ENCODE measurements at places on chromosomes 4 and X.

DNA sequence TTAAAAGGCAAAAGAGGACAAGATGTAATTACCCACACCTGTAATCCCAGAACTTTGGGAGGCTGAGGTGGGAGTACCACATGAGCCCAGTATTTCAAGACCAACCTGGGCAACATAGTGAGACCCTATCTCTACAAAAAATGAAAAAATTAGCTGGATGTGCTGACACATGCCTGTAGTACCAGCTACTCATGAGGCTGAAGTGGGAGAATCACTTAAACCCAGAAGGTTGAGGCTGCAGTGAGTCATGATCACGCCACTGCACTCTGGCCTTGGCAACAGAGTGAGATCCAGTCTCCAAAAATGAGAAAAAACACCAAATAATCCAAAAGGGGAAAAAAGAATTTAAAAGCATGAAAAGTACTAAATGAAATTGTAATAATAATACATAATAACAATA lies 30.8 kb downstream of the NR0B1 start:
- DNase-seq, result no peak

GRCh38 chrX:78545233-78545632 lies 113.9 kb downstream of the RTL3 start:
- no peak for DNase-seq

- DNase-seq, result no peak
These were observed 15.5 kb upstream of the GPM6A start for GRCh38 chr4:175827516-175827915.

- no peak for DNase-seq
These were observed at the start of gene FAM133A for GRCh38 chrX:93673869-93674271. Gene FAM133A, plus strand, starts transcription at chrX:93674206. Its CDS starts 35,214 bp downstream, at chrX:93709420.

DNA sequence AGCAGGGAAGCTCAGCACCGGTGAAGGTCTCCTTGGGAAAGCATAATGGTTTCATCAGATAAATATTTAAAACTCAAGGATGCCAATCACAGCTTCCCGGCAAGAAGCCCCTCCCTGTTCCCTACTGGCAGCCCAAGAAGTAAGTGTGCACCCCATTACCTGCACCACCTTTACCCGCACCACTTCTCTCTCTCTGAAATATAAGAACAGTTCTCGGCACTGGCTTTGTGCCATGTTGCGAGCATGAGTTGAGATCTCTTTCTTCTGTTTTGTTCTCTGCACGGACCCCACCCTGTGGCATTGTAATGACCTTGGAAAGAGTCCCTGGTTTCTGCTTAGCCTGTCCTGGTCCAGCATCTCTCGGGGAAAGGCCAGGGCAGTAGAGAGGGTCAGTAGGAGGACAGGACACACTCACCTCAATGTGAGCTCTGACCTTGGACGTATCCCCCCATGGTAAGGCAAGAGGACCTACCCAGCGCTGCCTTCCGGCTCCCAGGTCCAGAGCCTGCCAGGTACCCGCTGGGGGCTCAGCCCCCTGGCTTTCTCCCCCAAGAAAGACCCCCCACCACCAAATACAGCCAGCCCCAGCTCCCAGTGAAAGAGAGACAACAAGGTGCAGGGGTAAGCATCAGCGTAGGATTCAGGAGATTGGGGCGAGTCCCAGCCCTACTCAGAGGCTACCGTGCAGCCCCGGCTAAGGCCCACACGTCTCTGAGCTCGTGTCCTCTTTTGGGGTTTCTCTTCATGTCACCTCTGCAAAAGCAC lies 80.7 kb downstream of the PSAPL1 start:
- no peak for DNase-seq

Data from activated CD4-positive, alpha-beta T cell treated with anti-CD3 and anti-CD28 coated beads for 1 hour (primary cell).